Left kidney (tissue), 8 donors: ENCODE measurements at places on chromosomes 5 and 9.

DNA sequence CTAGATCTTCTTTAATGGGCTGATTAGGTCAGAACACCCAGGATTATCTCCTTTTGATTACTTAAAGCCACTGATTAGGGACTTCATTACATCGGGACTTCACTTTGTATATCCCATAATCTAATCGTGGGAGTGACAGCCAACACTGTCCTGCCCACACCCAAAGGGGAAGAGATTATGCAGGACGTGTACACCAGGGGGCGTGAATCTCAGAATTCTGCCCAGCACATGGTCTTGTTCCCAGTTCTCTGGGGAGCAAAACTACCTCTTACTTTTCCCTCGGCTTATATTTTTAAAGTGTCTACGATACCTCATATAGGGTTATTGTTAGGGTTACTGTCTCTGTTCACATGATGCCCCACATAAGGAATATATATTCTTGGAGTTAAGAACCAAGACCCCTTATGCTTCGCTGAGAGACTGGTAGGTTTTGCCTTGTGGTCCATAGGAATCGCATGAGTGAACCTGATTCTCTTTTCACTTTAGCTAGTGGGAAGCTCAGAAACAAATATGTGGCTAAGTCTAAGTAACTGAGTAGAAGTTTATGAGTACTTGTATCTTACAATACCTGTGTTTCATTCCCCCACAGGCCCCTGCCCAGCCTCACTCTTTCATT is 192.7 kb downstream of the GNA14 start:
- DNase-seq = no peak

- no peak for DNase-seq
These were observed 256.4 kb downstream of the ICE1 start for GRCh38 chr5:5678909-5679308.

DNA sequence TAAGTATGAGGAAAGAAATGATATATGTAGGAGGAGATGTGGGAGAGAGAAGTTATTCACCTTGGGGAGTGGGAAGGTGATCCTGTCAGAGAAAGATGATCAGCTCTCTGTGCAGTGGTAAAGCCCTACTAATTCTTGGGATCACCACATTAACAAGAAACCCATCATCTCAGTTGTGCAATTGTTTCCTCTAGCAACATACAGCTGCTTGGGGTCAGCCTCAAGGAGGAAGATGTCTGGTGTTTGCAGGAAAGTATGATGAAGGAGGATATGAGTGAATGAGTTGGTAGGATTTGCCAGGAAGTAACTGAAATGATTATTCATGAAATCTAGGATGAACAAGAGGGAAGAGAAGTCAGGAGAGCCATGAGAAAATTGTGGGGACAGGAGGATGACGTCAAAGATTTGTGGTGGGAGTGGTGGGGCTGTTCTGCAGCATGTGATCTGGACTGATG is 50.1 kb downstream of the TNFSF8 start:
- no peak for DNase-seq

- no peak for DNase-seq
These were observed 192.2 kb downstream of the C9orf152 start for GRCh38 chr9:110015759-110016158.

DNA sequence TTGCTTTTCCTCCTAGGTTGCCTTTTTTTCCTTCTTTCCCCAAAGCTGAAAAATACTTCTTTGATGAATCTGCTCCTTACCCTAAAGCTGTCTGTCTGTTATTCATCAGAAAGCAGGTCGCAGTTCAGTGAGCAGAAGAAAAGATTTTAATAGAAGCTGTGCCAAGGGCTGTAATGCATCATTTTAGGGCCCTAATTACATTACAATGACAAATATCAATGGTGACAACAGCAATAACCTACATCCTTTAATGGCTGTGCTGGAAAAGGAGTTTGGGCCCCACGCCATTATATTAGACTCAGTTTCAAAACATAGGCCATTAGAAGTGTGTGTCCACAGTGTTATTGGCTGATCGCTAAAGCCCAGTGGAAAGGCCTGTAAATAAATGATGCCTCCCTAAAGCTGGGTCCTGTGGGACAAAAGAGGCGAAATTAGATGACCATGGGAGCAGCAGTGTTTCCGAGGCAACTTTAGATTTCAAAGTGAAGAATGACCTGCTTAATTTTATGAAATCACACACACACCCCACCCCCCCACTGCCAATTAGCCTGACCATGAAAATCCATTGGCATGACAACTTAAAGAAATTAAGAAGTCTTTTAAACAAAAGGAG is 38.4 kb downstream of the TLE4 start:
- peak; percentile 33 for DNase-seq

GRCh38 chr5:6193310-6193709 is 185.0 kb downstream of the MED10 start:
- DNase-seq = no peak

DNA sequence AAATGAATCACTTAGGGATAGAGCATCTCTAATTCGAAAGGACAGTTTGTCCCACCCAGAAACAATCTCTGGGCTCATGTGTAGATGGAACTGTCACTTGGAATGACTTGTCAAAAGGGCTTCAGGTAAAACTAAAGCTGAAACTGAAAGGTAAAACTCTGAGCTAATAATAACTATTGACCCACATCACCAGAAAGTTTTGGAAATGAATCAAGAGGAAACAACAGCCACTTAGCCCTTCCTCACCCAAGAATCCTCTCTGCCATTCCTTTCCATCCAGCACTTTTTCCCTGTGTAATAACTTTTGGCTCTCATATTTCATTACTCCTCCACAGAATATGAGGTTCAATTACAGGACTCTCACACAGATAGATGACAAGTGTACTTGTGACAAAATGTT is 14.0 kb upstream of the GLRX start:
- DNase-seq = no peak

GRCh38 chr5:87183896-87184295 is 83.8 kb upstream of the RASA1 start:
- no peak for DNase-seq

GRCh38 chr9:4657426-4658159 is 4.5 kb upstream of the PLPP6 start:
- no peak for DNase-seq

DNA sequence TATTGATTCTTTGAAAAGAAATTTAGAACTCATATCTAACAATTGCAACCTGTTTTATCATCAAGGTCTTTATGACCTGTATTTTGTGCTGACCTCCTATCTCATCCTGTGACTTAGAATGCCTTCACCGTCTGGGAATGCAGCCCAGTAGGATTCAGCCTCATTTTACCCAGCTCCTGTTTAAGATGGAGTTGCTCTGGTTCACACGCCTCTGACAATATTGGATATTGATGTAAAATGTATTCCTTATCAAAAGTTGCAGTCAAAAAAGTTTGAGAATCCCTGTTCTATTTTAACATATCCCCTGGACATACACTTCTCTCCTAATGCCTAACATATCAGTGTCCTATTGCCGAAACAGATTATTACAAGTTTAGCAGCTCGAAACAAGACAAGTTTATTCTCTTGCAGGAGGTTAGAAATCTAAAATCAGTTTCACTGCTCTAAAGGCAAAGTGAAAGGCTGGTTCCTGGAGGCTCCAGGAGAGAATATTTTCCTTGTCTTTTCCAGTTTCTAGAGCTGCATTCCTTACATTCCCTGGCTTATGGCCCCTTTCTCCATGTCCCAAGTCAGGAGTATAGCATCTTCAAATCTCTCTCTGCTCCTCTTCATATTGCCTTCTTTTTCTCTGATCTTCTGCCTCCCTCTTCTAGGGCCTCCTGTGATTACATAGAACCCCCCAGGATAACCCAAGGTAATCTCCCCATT is 31.5 kb upstream of the LVRN start:
- DNase-seq = no peak
